ENCODE measurements at places on chromosomes 2 and 18.

DNA sequence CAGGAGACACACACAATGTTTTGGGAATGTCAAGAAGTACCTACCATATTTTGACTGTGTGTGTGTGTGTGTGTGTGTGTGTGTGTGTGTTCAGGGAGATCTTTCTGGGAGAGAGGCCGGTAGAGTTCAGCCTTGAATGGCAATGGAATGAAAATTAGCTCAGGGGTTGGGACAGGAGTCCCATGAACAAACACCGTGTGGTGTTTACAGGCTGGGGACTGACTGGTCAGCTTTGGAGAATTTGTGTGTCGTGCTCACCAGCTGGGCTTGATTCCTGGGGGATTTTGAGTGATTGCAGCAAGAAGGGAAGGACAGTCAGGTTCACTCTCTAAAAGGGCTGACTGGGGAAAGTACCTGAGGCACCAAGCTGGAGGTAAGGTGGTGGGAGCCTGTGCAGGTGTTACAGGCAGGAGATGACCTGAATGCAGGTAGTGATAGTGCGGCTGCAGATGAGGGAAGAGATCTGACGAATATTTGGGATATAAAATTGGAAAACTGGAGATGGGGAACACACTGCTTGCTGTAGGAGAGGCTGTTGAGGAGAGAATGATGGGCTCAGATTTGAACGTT, 2.5 kb upstream of the ADNP2 start:
- DNase-seq, result no peak

DNA sequence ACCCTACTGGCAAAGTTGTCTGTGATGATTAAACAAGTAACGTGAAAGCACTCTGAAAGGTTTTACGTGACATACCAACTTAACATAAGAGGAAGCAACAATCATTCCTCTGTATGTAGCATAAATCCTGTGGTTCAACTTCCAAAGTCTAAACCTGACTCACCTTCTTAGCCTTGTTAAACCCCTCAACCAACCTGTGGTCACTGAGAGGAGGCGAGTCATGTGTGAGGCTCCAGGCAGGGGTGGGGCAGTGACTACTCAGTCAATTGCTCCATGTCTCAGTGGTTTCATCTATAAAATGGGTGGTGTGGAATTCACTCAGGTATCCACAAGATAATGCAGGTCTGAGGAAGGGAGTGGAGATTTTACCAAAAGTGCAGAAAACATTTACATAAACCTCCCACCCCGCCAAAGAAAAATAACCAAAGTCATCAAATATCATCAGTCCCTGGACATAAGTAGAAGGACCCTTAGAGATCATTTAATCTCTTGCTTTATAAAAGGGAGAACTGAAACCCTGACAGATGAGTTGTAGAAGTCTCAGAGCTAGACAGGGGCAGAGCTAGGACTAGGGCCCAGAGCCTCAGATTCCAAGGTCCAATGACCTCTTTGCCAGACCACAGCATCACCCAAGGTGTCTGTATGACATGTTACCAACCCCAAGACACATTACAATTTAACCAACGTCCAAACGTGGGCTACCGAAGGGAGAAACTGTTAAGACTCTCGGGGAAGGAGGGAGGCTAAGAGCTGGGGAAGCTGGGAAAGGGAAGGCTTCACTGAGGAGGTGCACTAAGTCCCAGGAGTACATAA, 3.7 kb upstream of the PCBP1 start:
- DNase-seq, result peak; percentile 46

- DNase-seq, result no peak
Observed at GRCh38 chr2:41413813-41414485, 633.9 kb upstream of the PKDCC start.

- no peak for DNase-seq
Observed at GRCh38 chr2:231415029-231415428, 19.5 kb downstream of the B3GNT7 start.

DNA sequence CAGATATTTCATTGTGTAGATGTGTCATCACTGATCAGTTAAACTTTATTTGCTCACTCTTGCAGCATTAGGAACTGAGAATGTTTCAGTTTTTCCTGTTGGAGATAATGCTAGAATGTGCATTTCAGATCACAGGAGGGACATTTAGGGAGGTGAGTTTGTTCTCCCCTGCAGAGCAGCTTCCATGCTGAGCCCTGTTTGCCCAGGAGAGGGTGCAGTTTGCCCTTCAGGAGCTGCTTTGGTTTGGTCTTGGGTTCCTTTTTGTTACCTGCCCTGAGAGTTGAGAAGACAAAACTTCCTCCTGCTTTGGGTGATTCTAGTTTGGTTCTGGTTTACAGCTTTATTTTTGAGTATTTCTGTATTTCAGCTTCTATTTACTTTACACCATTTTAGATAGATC, 49.9 kb downstream of the DGKD start:
- DNase-seq, result peak; percentile 42

GRCh38 chr2:43837831-43838559, 644 bp downstream of the ABCG5 start:
- no peak for DNase-seq

DNA sequence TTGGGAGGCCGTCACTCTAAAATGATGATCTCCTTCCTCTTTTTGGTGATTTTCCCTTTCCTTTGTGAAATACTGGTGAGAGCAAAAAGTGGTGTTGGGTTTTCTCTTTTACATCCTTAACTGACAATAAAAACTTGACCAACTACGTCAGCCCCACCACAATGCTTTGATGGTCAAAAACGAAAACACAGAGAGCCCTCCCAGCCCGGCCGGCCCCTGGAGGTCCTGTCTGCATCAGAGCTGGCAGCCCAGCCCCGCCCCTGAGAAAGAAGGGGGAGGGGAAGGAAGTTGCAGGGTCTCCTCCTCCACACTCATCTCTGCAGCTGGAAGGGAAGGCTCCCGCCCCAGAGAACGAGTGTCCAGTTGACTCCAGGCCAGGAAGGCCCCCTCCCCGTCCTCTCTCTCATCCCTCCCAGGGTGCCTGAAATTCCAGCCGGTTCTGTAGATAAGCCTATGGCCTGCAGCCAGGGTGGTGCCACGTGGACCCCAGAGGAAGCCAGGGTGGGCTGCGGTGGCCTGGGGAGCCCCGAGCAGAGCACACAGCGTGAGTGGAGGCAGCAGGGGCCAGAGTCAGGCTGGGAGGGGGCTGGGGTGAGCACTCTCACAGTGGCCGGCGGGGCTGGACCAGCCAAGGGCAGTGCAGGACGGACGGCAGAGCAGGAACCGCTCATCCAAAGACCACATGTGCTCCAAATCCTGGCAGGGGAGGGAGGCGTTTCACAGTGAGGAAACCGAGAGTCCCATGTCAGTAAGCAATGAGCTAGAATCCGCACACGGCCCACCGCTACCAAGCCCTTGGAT, 19.8 kb downstream of the BIN1 start:
- DNase-seq, result no peak

DNA sequence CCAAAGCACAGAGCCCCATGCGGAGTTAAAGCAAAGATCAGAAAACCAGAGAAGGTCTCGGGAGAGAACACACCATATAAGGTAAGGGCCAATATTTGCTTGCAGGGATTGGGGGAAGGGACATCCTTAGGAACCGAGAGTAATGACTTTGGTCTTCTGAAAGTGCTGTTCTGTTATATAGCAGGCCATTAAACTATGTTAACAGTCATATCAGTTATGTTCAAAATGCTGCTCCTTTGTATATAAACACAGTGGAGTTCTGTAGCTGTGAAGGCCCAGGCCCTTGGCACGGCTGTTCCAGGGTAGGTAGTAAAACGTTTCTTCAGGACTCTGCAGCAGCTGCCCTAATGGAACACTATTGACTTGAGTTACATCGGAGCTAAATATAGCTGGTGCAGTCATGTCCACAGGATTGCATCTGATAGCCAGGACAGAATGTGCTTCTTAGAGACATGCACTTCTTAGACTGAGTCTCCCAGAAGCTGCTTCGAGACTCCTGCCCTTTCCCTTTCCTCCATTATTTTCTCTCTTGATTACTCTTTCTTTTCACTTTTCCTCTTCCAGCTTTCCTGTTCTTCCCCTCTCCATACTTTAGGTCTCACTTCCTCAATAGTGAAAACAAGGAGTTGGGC, 122.4 kb downstream of the SETBP1 start:
- no peak for DNase-seq

GRCh38 chr18:76426737-76427305, 68.2 kb downstream of the ZNF516 start:
- DNase-seq, result peak; percentile 26

GRCh38 chr2:149650006-149650405, 62.4 kb upstream of the MMADHC start:
- no peak for DNase-seq

GRCh38 chr2:207254591-207255464, 89.1 kb upstream of the KLF7 start:
- no peak for DNase-seq
